RKO (cell line): ENCODE measurements at places on chromosomes 5 and 9.

- DNase-seq: no peak
These were observed 17.5 kb downstream of the C9orf57 start for GRCh38 chr9:72042928-72043327.

DNA sequence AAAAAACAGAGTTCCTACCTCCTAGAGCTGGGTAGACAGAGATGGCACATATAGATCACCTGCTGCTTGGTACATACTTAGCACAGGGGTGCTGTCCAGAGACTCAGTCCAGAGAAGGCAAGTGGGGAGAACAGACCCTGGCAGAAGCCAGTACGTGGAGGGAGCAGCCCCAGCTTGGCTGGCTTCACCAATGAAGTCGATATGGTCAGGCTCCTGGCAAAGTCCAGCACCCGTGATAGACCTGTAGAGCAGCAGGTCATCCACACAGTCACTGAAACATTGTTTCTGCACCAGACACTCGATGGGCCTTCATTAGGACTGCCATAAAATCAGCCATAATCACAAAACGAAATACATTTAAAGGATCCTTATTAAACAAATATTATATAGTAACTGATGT is 45.8 kb downstream of the WHRN start:
- no peak for DNase-seq

DNA sequence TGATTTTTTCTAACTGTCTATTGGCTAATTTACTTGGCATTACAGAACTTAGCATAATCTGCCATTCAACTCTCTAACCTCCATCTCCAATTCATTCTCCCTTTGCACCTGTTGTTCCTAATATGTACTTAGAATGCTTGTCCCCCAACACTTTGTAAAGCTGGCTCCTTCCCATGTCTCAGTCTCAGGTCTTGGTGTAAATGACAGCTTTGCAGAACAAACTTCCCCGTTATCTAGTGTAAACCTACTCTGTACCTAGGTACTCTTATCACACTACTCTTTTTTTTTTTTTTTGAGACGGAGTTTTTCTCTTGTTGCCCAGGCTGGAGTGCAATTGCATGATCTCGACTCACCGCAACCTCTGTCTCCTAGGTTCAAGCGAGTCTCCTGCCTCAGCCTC is 77.2 kb upstream of the CTNNA1 start:
- DNase-seq: no peak

DNA sequence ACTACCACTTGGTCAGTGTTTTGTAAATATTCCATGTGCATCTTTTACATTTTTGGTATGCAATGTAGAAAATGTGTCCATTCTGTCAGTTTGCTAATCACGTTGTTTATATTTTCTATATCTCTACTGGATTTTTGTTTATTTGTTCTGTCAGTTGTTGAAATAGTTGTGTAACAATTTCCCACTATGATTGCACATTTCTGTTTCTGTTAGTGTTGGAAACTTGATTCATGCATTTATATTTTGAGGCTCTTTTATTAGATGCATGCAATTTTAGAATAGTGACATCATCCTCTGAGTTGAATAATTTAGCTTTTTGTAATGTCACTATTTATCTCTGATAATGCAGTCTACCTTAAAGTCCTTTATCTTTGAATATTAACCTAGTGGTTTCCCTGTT is 25.8 kb upstream of the LECT2 start:
- DNase-seq: no peak

DNA sequence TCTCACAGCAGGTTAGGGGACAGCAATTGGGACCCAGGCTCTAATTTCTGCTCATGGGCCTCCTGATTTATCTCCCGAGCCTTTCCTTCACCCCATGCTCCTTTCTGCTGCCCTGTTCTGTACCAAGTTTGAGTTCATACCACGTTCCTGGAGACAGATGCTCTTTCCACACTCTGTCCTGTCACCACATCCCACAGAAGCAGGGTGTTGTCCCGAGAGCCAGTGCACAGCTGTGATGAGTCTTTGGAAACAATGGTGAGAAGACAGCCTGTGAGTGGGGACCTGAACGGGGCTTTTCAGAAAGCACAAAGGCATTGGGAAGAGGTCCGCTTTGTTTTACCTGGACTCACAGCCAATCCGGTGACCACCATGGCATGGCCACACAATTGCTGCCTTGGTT is 17.4 kb downstream of the WDR31 start:
- DNase-seq: no peak

GRCh38 chr5:111530298-111530740 is 18.0 kb upstream of the STARD4 start:
- no peak for DNase-seq

DNA sequence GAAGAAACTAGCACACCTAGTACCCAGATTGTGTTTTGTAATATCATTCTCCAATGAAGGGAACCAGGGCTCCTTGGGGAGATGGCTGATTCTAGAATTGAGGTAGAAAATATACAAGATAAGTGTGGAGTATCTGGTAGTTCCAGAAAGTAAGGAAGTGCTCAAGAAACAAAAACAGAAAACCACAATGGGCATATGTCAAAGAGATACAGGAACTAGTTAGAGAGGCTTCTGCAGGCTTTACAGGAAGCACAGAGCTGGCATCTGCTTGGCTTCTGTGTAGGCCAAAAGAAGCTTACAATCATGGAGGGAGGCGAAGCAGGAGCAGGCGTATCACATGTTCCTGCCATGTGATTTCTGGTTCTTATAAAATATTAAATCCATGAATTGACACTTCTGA is 105.7 kb upstream of the TMEM161B start:
- DNase-seq: no peak

DNA sequence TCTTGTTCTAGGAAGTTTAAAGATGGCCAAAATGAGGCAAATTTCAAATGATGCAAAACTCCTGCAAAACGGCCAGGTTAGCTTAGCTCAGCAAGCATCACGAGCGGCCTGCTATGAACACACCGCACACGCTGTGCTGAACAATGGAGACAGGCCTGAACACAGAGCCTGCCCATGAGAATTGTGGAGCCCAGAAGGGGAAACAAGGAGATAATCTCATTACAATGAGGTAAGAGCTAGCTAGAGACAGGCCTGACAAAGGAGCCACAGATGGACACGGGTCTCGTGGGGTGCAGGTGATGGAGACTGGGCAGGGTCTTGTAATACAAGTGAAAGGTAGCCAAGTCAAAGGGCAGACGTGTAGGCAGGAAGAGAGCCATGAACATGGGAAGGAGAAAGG is 50.2 kb downstream of the PSMB7 start:
- DNase-seq: no peak

- no peak for DNase-seq
These were observed 290.5 kb upstream of the RASA1 start for GRCh38 chr5:86977190-86977589.

DNA sequence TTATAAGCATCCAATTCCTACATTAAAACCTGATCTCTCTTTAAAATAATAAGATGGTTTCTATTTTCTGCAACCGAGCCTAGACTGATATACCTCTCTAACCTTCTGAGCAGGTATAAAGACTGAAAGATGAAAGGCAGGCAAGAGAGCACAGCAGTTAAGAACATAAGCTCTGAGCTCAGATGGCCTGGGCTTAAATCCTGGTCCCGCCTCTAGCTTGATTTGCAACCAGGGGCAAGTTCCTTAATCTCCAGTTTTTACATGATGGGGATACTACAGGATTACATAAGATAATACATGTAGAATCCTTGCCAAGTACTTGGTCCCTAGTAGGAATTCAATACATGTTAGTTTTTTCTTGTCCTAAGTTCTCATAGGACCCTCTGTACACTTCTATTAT is 33.9 kb downstream of the SLC24A2 start:
- DNase-seq: no peak

GRCh38 chr5:75012748-75013147 is 39.6 kb downstream of the GCNT4 start:
- DNase-seq: no peak

DNA sequence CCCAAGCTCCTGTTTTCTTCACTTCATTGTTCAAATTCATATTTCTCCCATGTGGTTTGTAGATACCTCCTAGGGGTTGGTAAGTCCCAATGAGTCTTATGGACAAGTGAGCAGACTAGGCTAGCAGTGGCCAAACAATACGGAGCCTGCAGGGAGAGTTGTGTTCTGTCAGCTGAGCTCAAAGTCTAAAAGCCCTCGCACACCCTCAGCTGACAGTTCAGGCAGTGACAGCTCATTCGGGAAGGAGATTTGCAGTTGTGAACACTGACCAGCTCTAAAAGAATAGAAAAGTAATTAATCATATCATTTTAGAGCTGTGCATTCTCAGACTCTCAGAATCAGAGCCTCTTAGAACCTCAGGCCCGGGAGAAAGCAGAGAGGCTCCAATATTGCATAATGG is 95.1 kb downstream of the SH3TC2 start:
- DNase-seq: no peak

GRCh38 chr5:107302441-107302840 is 368.3 kb downstream of the EFNA5 start:
- no peak for DNase-seq

- no peak for DNase-seq
These were observed 200.0 kb upstream of the S1PR3 start for GRCh38 chr9:88791105-88791805.

- no peak for DNase-seq
These were observed 104.6 kb downstream of the INSYN2B start for GRCh38 chr5:169875731-169876130.

DNA sequence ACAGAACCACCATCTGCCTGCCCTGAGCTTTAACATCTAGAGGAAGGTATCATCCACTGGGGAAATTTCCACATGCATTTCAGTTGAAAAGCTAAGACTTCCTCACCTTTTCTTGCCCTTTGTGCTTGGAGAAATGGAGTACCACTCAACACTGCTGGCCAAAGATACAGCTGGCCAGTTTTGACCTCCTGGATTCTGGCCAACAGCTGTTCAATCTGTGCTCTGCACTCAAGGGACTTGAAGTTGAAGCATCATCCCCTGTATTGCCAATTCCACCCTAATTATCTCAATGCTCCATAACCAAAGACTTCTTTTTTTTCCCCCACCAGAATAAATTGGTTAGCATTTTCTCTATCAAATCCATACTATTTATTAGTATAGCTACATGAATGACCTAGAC is 70.4 kb upstream of the PRDM9 start:
- no peak for DNase-seq

GRCh38 chr5:180056153-180056552 is 15.4 kb downstream of the RNF130 start:
- no peak for DNase-seq

DNA sequence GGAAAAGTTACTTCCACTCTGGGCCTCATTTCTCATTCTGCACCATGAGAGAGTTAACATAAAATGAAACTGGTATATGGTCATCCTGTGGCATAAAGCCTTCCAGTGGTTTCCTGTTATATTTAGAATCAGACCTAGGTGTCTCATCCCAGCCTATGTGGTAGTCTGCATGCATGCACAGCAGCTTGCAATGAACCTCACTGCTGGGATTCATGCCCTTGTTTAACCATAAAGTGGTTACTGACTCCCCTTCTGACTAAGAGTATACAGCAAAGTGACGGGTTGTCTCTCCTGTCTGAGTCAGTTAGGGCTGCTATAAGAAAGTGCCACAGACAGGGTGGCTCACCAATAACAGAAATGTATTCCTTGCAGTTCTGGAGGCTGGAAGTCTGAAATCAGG is 14.7 kb upstream of the TDRD7 start:
- peak; percentile 66 for DNase-seq

- no peak for DNase-seq
These were observed 254.5 kb downstream of the RASEF start for GRCh38 chr9:82808478-82808877.

- DNase-seq: no peak
These were observed 597 bp downstream of the SPATA31E1 start for GRCh38 chr9:87883274-87883673.

- DNase-seq: peak; percentile 5
These were observed 928 bp downstream of the HACD4 start for GRCh38 chr9:21030389-21031035.
